ENCODE measurements at places on chromosomes 11 and 22.

DNA sequence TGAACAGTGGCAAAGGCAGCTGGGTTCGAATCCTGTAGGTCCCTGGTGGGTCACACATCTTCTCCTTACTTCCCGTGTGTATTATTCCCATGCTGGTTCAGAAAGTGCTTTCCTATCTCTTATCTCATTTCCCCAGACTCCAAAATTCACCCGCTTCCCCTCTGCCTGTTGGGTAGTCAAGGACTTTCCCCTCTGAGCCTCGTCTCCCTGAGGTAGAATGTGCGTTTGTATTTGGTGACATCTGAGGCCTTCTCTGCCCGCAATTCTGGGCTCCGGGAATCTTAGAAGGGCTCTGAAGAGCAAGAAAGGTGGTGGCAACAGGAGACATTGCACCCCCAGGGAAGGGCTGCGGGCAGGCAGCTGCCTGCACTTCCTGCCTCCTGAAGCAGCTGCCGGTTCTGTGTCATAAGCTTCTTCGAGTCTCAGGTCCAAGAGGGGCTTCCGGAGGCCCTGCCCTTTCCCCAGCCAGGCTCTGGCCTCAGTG, 5.9 kb downstream of the LRRC32 start:
- no peak for DNase-seq

- DNase-seq, result no peak
These were observed 94.9 kb downstream of the AMBRA1 start for GRCh38 chr11:46498968-46499367.

DNA sequence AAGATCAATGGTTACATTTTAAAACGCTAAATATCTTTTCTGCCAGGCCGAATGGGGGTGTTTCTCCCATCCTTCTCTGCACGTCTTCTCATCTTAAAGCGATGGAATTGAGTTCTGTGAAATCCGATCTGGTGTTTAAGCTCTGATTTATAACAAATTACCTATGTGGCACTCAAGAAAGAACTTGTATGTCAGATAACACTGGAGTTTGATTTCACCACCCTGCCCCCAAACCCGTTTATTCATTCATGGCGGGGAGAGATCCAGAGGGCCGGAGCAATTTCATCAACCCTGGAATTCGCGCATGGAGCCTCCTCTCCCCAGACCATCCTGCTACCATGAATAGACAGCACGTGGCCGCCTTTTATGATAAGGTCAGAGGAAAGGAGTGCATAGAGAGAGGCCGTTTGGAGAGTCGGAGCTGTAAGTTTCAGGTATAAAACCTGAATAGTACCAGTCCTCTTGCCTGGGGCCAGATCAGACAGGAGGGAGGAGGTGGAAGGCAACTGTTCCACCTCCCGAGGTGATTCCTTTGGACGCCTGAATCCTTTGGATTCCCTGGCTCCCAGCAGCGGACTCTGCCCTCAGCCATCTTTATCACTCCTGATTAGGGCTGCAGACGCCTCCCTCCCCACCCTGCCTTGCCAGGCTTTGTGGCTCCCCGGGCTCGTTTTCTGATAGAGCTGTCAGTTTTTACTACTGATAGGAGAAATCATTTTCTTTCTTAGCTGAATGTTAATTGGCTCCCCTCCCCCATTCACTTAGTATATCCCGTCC, 27.3 kb upstream of the NFAM1 start:
- DNase-seq, result no peak

DNA sequence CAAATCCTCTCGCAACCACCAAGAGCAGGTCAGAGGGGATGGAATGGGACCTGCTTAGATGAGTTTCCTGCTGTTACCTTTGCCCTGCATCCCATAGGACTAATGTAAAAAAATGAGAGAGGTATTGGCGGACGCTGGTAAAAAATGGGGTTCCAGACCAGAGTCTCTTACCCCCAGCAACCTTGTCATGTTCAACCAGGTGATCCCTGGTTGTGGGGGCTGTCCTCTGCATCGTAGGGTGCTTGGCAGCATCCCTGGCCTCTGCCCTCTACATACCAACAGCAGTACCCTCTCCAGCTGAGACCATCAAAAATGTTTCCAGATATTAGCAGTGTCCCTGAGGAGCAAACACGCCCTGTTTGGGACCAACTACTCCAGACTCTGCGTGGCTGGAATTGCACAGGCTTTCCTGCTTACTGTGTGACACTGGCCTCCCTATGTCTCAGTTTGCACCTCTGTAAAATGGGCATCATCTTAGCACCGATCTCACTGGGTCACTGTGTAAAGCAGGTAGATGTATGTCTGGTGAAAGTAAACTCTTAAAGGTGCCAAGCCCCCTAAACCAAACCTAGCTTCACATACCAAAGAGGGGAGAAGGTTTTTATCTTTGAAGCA, 1.5 kb downstream of the APOL6 start:
- no peak for DNase-seq

DNA sequence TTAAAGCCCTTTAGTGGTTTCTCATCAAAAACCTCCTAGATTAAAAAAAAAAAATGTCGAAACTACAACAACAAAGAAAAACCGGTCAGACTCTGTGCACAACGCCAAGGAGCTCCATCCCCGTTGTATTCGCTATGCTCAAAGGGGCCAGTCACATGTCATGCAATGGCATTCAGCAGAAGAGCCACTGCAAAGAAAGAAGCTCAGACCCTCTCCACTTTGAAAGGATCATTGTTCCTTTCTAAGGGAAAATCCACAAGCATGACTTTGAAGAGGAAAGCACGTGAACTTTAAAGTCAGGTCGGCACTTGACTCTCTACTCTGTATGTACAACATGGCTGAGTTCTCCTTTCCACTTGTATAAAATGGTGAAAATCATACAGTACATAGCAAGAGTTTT, 655.6 kb downstream of the ETS1 start:
- no peak for DNase-seq

DNA sequence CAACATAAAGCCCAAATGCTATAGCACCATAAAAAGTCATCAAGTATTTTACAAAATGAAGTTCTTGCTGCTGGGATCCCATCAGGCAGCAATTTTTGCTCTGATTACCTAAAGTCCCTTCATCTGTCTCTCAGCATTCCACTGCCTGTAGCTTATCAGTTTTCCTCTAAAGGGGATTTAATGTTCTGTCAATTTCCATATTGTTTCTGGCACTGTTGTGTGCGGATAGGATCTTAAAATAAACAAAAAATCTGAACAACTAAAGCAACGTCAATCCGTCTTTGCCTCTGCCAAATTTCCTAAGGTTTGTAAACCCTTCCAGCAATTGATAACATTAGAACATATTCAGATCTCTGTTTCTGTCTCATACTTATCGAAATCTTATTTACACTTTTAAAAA, 1126.3 kb upstream of the RAG2 start:
- no peak for DNase-seq

DNA sequence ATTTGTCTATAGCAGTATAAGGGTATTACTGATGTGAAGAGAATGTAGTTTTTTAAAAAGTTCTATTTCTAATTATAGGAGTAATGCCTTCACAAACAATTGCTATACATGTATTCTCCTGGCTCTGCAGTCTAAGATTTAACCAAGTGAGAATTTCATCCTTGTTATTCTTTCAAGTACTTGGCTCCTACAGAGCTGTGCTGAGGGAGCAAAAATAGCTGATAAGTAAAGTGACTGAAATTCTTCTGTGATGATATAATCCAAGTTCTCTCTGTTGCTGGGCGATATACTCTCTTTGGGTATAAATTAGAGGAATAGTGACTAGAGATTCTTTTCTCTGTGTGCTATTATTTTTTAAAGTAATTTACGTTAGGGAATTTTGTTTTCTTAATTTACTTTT, 68.0 kb downstream of the PGR start:
- no peak for DNase-seq

DNA sequence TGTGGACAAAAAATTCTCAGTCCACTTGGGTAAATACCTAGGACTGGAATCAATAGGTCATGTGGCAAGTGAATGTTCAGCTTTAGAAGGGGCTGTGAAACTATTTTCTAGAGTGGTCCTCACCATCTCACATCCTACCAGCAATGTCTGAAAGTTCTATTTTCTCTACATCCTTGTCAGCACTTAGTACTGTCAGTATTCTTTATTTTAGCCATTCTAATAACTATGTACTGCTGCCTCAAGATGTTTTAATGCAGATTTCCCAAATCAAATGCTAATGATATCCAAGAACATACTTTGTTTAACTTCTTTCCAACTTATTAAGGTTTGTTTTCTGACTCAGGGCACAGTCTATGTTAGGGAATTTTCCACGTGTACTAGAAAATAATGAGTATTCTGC, 317.0 kb downstream of the BRD1 start:
- no peak for DNase-seq

DNA sequence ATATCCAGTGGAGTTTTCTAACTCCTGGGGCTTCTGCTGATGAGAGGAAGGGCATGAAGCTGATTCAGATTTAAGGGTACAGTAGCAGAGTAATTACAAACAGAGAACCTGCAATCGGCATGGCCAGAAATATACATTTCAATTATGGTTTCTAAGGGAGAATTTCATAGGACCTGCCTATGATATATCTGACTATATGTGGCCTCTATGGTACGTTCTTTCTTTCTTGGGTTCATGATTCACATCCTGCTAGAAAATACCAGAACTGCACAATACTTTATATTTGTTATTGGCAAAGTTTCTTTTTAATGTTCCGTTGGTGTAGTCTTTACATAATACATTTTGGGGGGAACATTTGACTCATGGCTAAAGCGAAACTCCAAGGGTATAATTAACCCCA, 63.1 kb upstream of the TTC12 start:
- DNase-seq, result no peak

- DNase-seq, result no peak
These were observed 45.8 kb downstream of the LRRC32 start for GRCh38 chr11:76624500-76625379.

DNA sequence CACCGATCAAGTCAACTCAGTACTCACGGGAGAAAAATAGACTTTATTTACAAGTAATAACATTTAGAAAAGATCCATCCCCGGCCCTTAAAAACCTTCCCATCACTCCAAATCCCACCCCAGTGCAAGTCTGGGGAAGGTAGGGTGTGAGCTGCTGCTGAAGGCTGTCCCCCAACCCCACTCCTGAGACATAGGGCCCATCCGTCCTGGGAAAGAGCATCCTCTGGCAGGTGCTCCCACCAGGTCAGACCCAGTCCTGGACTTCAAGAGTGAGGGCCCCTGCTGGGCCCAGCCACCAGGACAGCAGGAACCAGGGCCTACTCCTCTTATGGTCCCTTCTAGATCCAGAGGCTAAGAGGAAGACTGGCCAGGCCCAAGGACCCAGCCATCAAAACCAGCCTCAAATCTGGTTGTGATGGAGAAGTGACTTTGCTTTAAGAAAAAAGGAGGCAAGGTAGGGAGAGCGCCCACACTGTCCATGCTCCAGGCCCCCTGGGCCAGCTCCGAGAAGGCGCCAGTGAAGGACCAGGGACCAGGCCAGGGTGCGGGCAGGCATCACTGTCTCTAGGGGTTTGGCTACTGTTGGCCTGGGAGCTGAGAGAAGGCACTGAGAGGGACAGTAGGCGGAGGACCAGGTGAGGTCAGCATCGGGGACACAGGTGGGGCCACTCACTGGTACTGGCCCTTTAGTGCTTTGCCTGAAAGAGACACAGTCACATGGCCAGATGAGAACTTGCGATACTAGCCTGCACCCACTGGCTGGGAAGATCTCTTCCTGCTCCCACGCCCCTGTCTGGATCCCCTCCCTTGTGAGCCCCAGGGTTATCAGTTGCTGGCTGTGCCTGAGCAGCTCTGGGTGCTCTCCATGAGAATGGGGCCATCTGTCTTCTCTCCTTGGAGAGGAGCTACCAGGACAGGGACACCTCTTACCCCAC, 4.4 kb downstream of the IL18BP start:
- no peak for DNase-seq

DNA sequence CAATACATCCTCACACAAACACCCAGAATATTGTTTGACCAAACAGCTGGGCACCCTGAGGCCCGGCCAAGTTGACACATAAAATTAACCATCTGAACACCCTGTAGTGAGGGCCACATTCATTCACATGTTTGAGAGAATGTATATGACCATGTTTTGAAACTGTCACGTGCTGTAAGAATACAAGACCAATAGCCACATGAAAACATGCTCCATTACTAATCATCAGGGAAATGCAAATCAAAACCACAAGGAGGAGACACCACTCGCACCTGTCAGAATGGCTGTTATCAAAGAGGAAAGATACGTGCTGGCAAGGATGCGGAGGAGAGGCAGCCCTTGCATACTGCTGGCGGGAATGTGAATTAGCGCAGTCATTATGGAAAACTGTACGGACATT, 38.3 kb upstream of the IGSF9B start:
- DNase-seq, result no peak

- no peak for DNase-seq
These were observed 39.1 kb downstream of the CASP12 start for GRCh38 chr11:104858882-104859775.

- no peak for DNase-seq
These were observed 20.2 kb downstream of the XNDC1N start for GRCh38 chr11:71908218-71908617.

DNA sequence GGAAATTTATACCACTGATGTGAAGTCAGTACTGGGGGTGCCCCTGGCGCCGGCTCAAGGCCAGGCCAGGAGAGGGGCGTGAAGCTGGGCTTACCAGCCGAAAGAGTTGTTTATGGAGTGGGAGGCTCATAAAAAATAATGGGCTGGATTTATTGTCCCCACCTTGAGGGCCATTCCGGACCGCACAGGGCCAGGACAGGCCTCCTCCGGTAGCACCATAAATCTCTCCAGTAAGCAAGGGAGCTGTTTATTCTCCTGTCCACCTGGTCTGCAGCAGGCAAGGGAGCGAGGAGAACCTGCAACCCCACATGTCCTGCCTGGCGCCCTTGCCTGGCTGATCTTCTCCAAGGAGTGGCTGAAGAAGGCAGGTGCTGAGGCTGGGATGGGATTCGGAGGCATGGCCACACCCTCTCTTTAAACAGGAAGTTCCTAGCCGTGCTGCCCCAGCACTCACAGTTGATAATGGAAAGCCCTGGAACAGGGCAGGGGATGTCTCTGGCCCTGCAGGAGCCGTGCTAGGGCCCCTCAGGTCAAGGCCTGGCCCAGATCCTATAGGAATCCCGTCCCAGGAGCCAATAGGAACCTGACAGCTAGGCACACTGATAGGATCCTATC, 65.1 kb downstream of the SCUBE1 start:
- no peak for DNase-seq

DNA sequence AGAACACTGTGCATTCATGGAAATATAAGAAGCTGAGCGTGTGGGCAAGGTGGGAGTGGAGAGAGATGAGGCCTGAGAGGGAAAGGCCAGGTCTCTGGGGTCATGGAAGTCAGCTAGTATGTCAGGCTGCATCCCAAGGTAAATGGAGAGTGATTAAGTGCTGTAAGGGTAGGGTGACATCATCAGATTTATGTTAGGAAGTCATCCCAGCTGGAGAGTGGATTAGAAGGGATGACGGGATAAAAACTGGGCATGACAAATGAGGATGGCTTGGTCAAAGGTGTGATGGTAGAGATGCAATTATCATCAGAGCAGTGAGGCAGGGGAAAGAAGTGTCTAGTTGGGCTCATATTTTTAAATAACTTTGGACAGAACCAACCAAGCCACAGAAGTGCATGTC, 3.5 kb upstream of the ENDOD1 start:
- DNase-seq, result no peak

GRCh38 chr11:109733245-109733644, 311.3 kb downstream of the C11orf87 start:
- no peak for DNase-seq

GRCh38 chr22:17913801-17914347, 110.5 kb downstream of the MICAL3 start:
- DNase-seq, result no peak

GRCh38 chr11:113014262-113015097, 53.3 kb downstream of the NCAM1 start:
- DNase-seq, result peak; percentile 88

Data from NCI-H2081 (cell line).